ENCODE measurements at places on chromosomes 6 and 20. TPM values are rescaled to one million over a fixed set of nuclear protein-coding genes. Genes with fewer than 3 reads are reported as not detected.

Gene ABHD16B
- total RNA-seq: not detected

Gene SAPCD1
- 2.4 TPM for total RNA-seq

Gene DDO
- 2.0 TPM for total RNA-seq

Gene SLC16A10
- total RNA-seq: 0.19 TPM

Gene RAB44
- not detected for total RNA-seq

Gene THBS2
- 2.0 TPM for total RNA-seq

Gene SAMD3
- total RNA-seq: not detected

Gene FERMT1
- 0.28 TPM for total RNA-seq

Gene LST1
- total RNA-seq: 0.37 TPM

Gene NKX2-2
- total RNA-seq: not detected

Gene FBXO30
- 18.5 TPM for total RNA-seq

Gene GSTA2
- total RNA-seq: not detected

Gene SSTR4
- total RNA-seq: not detected

Gene DEF6
- total RNA-seq: 0.88 TPM

Gene NKX2-4
- not detected for total RNA-seq

Gene POPDC3
- total RNA-seq: not detected

Gene SRMS
- not detected for total RNA-seq

Gene EFCAB8
- total RNA-seq: under 0.01 TPM

Gene CCR6
- not detected for total RNA-seq

Gene CLVS2
- not detected for total RNA-seq

Gene ENTPD6
- 70.8 TPM for total RNA-seq

Gene KIF25
- total RNA-seq: not detected

Gene SIRPB1
- 0.17 TPM for total RNA-seq

Gene GPR6
- total RNA-seq: not detected

Gene GPLD1
- total RNA-seq: 0.17 TPM

Gene TSPYL4
- total RNA-seq: 10.6 TPM

Gene SYNGAP1
- 2.5 TPM for total RNA-seq

Gene TCF15
- 2.7 TPM for total RNA-seq

Gene SLC2A10
- total RNA-seq: 16.0 TPM

Gene SYCP2
- 3.1 TPM for total RNA-seq

Gene ENPP5
- total RNA-seq: not detected

Gene MYB
- total RNA-seq: 0.19 TPM
